ENCODE measurements at places on chromosomes 13 and 19.

GRCh38 chr13:45786293-45786920, 65.1 kb downstream of the SIAH3 start:
- DNase-seq = no peak

DNA sequence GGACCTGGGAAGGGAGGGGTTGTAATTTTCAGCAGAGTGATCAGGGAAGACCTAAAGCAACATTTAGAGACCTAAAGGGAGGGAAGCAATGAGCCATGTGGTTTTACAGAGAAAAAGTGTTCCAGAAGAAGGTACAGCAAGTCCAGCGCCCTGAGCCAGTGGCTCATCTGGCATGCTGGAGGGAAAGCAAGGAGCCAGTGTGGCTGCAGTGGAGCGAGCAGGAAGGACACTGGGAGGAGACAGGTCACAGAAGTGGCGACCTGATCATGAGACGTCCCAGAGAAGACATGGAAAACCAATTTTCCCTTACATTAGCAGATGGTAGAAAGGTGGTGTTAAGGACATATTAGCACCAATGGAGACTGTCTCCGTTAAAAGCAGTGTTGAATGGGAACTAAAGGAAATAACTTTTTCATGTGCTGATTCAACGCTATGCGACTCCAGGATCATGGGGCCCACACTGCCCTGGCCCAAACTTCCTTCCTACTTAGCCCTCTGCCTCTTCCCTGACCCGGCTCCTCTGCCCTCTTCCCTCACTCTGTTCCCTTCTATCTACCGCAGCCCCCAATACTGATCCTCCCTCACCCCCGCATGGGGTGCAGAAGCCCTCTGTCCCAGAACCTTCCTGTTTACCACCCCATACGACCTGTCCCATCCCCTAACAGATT, 5.4 kb downstream of the C19orf47 start:
- no peak for DNase-seq

DNA sequence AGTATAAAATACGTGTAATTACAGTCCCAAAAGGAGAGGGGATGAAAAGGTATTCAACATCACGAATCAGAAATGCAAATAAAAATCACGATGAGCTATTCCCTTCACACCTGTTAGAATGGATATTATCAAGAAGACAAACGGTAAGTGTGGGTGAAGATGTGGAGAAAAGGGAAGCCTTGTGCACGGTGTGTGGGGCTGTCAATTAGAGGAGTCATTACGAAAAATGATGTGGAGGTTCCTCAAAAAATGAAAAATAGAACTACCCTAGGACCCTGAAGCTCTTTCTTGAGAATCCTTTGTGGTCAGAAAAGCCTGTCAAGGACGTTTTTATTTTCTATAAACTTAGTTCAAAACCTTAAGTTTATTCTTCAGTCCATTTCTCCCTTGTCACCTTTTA, 19.4 kb downstream of the NLRP11 start:
- DNase-seq = no peak

GRCh38 chr13:37127691-37128241, 22.3 kb upstream of the CSNK1A1L start:
- DNase-seq = no peak

- DNase-seq = no peak
Observed at GRCh38 chr13:85651440-85651839, 147.8 kb downstream of the SLITRK6 start.

DNA sequence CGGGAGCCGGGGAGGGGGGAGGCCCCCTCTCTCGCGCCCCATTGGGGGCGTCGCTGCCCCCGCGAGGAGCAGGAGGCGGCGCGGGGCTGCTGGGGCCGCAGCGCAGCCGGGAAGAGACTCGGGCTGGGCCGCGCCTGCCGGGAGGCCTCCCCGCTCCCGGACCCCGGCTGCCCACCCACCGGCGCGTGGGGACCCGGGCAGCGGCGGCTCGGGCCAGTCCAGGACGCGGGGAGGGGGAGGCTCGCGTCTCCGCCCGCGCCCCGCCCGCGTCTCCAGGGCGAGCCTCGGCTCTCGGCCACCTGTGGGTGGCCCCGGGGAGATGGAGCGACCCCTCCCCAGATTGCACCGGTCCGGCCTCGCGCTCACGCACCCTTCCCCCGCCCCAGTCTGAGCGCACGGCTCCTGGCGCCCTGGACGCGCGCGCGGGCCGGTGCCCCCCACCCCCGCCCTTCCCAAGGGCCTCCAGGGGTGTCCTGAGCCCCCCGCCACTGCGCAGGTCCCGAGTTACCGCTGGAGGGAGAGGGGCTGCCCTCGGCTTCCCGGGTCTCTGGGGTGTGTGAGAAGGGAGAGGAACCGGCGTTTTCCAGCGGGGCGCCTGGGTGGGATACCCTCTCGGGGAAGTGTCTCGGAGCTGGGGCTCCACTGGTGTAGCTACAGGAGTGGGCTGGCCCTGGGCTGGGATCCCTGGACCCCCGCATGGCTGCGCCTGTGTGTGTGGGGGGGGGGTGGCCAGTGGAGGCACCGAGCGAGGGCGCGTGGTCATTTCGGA, 645 bp downstream of the PALM start:
- no peak for DNase-seq

- no peak for DNase-seq
Observed at GRCh38 chr13:39682310-39682709, 26.8 kb downstream of the COG6 start.

DNA sequence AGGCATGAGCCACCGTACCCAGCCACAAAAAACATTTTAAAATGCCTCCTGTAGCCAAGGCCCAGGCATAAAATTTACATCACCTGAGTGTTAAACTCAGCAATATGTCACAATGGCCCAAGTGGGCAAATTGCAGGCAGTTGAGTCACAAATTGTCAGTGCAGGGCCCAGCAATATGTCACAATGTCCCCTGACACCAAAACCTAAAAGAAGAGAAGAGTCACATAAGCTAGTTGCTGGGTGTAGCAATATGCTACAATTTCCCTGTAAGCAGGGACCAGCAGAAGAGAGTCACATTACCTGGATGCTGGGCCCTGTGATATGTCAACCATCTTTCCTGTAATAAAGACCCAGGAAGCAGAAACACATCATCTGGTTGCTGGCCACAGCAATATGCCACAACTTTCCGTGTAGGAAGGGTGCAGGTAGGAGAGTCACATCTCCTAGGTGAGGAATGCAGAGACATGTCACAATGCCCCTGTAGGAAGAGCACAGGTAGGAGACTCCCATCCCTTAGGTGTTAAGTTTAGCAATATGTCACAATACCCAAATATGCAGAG, 136.0 kb upstream of the ZNF91 start:
- no peak for DNase-seq

GRCh38 chr13:113972451-113973217, 1.2 kb downstream of the C13orf46 start:
- DNase-seq = no peak

- DNase-seq = no peak
Observed at GRCh38 chr19:52094526-52095130, 937 bp downstream of the ZNF841 start.

Measured in GM13976 (cell line).